ENCODE measurements at places on chromosomes 1 and 21.

DNA sequence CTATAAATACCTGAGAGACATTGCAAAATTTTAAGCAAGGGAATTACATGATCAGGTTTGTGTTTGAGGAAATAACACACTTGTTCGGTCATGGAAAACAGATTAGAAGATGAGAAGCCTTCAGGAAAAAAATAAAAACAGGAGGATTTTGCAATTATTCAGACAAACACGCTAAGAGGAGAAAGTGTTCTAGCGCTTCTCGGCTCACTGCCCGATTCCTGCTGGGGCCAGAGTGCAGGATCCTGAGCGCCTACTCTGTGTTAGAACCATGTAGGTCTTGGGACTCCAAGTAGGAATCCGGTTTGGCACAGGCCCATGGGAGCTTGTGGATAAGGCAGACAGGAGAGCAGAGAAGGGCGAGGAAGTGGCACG, 8.1 kb upstream of the PRELP start:
- no peak for DNase-seq

GRCh38 chr1:201332616-201333335, 44.7 kb downstream of the TNNT2 start:
- no peak for DNase-seq

GRCh38 chr21:44021064-44021463, 9.0 kb downstream of the TRAPPC10 start:
- DNase-seq: no peak

DNA sequence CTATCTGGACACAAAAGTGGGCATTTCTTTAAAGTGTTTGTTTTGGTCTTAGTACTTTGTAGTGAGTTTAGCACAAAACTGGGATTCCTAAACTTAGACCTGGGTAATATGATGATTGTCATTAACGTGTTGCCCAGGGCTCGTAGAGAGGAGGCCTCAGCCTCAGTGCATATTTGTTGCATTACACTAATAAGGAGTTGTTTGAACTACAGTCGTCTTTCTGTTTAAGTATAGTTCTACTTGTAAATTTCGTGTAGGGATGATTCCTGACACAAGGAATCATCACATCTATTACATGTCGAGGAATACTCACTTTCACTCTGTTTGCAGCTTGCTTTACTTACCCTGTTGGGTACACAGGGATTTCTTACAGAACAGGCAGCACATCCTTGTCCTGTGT, 85.0 kb downstream of the PRDM2 start:
- DNase-seq: no peak

- no peak for DNase-seq
These were observed 2.2 kb downstream of the CACNA1E start for GRCh38 chr1:181485287-181486097.

DNA sequence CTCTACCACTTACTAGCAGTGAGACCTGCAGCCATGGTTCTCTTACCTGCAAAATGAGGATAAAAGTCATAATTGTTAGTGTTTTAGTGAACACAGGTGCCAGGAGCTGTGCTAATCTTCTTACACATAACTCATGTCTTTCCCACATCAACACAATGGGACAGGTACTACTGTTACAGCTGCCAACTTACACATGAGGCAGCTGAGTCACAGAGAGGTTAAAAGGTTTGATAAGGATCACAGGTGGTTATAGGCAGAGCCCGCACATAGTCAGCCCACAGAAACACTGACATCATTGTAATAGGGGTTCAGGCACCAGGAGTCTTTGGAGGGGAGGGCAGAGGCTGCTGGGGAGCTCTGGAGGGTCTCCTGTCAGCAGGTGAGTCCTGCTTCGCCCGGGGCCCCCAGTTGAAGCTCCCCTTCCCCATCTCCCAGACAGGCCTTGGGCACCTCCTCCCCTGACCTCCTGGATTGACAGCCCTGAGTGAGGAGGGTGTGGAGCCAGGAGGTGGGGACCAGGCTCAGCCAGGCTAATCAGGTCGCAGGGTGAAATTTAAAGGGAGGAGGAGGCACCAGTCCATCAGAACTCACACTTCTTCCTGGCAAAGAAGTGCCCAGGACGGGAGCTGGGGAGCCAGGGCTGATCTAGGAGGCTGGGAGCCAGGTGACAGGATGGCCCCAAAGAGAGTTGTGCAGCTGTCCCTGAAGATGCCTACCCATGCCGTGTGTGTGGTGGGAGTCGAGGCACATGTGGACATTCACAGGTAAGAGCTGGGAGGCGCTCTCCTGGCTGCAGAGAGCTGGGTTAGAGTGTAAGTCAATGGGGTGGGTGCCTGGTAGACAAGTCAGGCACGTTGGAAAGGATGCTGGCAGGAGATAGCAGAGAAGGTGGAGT, at the start of gene PADI1:
Gene PADI1, plus strand, starts transcription at position 583 of the 895 bp plus-strand sequence. Its CDS starts 90 bp downstream, at position 673.
- DNase-seq: no peak

DNA sequence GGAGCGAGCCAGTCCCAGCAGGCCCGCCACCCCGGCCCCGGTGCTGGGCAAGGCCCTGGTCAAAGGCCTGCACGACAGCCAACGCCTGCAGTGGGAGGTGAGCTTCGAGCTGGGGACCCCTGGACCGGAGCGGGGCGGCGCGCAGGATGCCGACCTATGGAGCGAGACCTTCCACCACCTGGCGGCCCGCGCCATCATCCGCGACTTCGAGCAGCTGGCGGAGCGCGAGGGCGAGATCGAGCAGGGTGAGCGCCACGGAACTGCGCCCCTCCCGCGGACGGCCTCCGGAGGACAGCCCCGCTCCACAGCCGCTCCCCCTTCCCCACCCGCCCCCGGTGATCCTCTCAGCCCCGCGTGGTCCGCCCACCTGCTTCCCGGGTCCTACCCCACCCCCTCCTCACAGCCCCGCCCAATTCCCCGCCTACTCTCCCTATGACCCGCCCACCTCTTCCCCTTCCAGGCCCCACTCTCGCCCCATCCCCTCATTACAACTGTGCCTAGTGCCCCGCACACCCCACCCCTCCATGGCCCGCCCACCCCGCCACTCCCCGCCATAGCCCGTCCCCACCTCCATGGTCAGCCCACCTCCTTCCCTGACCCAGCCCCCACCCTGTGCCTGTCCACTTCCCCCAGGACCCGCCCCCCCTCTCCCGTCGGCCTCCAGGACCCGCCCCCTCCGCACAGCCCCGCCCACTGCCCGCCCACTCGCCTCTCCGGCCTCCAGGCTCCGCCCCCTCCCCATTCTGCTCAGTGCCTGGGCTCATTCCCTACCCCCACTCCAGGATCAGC, 52.7 kb downstream of the VWA5B1 start:
- peak; percentile 32 for DNase-seq
